ENCODE measurements at places on chromosomes 7 and 10. TPM values are rescaled to one million over a fixed set of nuclear protein-coding genes. Genes with fewer than 3 reads are reported as not detected.

DNA sequence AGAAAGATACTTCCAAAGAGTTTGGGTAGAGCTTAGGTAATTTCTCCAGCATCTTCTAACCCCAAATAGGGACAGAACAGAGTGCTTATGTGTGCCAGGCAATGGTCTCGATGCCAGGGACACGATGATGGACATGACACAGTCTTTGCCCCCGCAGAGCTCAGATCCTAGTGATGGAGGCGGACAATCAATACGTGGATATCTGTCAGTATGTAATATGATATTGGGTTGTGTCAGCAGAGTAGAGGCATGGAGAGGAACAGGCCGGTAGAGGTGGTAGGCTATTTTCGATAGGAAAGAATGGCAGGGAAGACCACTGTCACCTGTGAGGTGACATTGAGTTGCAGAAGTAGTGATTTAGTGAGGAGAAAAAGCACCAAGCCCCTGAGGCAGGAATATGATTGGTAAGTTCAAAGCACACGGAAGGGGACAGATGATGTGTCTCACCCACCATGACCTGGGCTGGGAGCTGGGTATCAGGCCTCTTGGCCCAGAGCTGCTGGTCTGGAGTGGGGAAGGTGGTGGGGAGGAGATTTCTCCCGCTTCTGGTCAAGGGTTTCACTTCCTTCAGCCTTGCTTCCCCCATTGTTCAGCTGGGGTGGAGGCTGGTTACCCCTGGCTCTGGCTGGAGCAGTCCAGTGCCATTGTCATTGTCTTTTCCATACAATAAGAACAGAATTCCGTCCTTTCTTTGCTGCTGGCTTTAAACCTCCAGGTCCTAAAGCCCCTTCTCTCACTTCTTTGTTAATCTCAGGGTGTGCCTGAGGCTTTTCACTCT, 36.0 kb upstream of the SRGN start:
- no peak for DNase-seq

DNA sequence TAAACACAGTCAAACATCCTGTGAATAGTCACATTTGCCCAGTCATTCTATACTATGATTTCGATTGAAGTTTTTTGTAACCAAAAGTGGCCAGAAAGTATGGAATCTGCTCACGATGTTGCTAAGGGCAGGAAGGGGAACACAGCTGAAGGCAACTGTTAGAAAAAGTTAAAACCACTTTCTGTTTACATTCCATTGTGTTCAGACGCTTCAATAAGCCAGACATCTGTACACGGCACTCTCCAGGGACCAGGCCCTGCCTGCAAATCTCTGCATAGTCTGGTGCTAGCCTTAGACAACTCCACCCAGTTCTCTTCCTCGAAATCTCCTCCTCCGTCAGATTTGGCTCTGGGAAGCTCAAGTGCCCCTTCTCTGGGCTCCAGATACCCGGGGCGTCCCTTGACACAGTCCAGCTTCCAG, 17.1 kb upstream of the TMEM120A start:
- no peak for DNase-seq

DNA sequence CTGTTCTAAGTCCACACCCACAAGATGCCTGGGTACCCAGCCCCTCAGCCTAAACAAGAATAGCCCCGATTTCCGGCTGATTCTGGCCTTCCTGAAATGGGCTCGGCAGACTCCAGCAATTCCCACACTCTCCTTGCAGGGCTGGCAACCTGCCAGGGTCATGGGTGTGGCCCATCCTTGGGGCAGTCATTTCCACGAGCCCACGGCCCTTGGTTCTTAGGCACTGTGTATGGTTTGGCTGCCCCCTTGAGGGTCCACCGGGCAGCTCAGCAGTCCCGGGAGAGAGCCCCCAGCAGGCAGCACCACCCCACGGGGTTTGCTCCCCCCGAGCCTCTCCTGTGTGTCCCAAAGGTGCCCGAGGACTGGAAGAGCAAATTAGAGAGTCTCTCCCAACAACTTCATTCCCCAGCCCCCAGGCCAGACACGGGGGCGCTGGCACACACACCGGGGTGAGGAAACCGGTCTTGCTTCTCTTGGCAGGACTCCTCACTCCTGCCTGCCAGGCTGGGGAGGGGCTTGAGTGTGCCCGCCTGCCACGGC, 142.2 kb downstream of the EMX2 start:
- no peak for DNase-seq

The CPA2 gene
- not detected for total RNA-seq

The PSD gene
- 2.0 TPM for total RNA-seq

The PTTG1IP2 gene
- total RNA-seq, result not detected

The MYL10 gene
- not detected for total RNA-seq

GRCh38 chr10:71281646-71282322, 37.3 kb upstream of the SLC29A3 start:
- no peak for DNase-seq

DNA sequence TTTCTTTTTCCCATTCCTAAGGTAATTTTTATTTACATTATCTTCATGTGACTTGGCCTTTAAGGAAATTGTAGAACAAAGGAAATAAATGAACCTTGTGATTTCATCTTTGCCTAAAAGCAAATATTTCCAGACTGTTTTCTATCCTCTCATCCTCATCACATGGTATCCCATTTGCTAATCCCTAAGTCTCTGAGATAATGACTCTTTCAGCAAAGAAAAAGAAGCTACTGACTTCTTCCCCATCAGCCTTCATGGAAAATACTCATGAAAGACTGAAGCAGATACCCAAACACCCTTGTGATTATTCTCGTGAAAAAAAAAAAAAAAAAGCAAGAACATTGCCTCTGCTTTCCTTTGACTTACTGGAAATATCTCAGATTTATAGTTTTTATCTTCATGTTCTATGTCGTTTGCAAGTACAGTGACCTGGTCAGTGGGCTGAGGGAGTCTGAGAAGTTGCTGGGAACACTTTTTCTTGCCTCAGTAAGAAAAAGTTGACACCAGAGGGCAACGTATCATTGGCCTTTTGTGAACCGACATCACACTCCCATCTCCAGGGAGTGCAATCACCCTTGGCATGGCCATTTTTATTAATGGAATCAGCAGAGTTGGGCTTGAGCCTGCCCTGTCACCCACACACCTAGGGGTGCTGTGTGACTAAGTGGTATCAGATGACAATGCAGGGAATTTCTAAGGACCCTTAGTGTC, 246.0 kb upstream of the KMT2E start:
- no peak for DNase-seq

The GTF2IRD1 gene
- total RNA-seq, result 36.8 TPM

All from kidney epithelial cell (primary cell).